ENCODE measurements at places on chromosomes 3 and 15. TPM values are rescaled to one million over a fixed set of nuclear protein-coding genes. Genes with fewer than 3 reads are reported as not detected.

DNA sequence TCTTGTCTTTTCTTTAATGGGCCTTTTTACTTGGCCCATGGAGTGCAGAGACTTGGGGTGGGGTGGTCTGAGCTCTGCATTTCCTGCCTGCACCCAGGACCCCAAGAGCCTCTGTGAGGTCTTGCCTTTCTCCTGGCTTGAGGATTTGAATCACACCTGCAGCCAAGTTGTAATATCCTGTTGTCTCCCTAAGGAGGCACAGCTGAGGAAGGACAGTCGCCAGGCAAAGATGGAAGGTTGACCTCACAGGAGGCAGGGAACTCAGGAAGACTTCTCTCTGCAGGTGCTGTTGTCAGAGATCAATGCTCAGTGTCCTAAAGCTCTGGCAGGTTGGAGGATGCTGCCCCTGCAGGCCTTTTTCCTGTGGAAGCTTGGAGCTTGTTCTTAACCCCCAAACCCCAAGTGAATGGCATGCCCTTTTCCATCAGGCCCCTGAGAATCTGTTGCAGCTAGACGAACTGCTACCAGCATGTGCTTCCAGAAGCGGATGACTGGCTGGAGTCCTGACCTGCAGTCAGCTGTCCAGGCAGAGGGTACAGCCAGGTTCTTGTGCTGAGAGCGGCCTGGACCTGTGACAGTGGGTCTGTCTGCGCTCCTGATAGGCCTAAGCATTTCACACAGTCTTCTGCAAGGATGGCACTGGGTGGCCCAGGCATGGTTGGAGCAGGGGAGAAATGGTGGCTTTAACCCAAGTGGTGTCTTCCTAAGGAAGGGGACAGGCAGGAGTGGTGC lies 120.0 kb downstream of the EEFSEC start:
- no peak for DNase-seq

GRCh38 chr3:120762615-120763014 lies 20.1 kb downstream of the GTF2E1 start:
- DNase-seq = no peak

DNA sequence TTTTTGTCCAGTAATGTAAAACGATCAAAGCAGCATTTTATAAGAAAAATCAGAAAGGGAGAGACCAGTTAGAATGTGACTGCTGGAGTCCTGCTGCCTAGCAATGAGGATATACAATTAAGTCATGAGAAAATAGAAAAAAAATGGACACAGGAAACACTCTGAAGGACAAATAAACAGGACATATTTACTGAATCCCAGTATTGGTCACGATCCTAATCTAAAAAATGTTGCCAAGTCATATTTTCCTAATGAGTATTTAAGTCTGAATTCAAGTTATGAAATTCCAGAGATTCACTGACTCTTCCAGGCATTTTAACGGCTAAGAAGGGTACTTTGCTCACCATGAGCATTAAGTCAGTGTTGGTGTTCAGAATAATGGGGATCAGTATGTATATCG lies 154.3 kb upstream of the CCDC54 start:
- DNase-seq = no peak

DNA sequence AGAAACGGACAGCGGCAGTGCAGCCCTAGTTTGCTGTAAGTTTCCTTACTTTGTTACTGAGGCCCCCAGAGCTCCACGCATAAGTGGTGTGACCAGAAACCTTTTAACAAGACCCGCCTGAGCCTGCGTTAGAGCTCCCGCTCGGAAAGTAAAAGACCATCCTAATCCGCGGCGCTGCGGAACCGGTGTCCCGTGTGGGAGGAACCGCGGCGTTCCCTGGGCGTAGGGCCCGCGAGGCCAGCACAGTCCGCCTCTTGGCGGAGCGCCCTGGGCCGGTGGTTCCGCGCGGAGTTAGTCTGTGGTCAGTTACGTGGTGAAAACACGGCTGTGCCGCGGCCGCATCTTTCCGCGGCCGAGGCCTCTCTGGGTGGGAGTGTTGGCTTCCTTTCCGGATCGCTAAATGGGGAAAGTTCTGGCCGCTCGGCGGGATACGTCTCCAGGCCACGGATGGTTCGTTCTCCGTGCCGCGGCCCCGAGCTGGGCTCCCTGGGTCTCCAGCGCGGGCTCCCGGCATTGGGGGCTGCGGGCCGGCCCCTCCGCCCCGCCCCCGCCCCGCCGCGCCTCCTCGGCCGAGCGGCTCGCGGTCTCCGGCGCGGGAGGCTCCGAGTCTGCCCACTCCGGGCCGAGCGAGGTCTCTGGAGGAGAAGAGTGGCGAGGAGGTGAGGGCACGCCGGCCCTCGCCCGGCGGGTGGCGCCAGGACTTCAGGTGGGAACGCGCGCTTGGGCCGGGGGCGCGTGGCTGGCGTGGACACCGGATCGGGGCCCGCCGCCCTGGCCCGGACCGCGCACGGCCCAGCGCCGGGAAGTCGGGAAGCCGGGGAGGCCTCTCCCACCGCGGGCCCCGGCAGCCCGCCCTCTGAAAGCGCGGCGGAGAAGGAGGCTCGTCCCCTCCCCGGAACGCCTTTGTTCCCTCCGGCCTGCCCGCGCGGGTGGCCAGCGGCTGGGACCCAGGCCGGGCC lies 754 bp downstream of the B3GNT5 start:
- DNase-seq = peak; percentile 74

- DNase-seq = no peak
Observed at GRCh38 chr3:156553705-156554356, 1.1 kb downstream of the SSR3 start.

GRCh38 chr3:186235554-186235953 lies 126.5 kb downstream of the DGKG start:
- no peak for DNase-seq

DNA sequence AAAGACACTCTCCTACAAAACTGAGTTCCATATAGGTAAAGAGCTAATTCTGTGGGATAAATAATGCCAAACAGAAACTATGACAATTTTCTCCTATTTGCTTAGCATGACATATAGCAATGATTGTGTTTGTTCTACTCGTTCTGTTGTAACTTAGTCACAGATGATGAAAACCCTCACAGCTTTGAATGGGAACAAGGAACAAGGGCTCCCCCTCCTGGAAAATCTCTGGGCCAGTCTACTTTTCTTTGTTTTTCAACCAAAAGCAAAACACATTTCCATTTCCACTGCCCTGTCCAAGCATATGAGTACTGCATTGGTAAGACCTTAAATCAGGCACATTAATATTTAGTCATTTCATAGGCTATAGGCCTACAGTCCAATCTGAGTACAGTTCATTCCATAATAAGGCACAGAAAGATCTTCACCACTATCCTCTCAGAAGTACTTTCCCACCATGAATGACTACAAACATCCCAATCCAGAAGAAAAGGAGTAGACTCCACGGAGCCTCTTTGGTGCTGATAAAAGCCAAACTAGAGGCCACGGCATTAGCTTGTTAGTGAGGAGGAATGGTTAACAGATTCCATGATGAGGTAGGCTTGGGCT lies 67.1 kb downstream of the ATP8B4 start:
- peak; percentile 40 for DNase-seq

DNA sequence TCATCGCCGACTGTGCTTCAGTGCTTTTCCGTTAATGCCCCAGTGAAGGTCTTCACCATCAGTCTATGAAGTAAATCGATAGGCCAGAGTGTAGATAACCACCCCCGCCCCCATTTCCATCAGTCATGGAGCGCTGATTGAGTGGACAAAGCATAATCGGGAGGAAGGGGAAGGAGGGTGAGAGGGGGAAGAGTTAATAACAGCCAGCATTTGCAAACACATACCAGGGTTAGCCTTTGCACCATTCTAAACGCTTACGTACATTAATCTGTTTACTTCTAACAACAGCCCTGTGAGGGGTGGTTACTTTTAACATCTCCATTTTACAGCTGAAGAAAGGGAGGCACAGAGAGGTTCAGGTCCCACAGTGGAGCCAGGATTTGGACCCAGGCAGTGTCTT lies 26.8 kb downstream of the EDEM1 start:
- no peak for DNase-seq

- no peak for DNase-seq
Observed at GRCh38 chr3:127753898-127754410, 68.4 kb downstream of the MGLL start.

DNA sequence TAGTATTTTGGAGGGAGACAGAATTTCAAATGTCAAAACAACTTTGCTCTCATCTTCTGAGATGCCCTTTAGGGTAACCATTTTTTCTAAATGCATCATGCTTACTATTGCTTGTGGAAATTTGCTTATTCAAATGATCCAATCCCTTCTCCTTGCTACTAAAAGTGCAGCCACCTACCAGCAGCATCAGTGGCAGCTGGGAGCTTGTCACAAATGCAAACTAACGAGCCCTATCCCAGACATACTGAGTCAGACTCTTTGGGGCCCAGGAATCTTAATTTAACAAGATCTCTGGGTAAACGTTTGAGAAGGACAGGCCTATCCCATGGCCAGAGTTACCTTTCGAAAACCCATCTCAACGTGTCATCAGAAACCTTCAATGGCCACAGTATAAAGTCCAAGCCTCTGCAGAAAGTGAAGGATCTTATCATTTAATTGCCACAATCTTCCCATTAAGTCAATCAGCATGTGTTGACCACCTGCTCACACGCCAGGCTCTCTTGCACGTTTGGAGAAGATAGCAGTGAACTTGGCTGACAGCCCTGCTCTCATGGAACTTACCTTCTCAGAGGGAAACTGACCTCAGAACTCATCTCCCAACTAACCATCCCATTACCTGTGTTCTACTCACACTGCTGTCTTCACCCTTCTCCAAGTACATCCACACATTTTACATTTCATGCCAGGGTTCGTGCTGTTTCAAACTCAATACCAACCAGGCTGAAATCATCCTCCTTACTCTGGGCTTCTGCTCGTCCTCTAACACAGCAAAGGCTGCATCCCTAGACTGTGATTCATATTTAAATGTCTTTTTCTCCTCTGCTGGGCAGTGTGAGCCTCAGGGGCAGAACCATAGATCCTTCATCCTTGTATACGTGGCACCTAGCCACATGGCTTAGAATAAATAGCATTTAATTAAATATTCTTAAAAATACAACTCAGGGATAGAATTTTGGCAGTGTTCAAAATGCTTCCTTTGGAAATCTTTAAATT lies 24.8 kb upstream of the VGLL4 start:
- no peak for DNase-seq

DNA sequence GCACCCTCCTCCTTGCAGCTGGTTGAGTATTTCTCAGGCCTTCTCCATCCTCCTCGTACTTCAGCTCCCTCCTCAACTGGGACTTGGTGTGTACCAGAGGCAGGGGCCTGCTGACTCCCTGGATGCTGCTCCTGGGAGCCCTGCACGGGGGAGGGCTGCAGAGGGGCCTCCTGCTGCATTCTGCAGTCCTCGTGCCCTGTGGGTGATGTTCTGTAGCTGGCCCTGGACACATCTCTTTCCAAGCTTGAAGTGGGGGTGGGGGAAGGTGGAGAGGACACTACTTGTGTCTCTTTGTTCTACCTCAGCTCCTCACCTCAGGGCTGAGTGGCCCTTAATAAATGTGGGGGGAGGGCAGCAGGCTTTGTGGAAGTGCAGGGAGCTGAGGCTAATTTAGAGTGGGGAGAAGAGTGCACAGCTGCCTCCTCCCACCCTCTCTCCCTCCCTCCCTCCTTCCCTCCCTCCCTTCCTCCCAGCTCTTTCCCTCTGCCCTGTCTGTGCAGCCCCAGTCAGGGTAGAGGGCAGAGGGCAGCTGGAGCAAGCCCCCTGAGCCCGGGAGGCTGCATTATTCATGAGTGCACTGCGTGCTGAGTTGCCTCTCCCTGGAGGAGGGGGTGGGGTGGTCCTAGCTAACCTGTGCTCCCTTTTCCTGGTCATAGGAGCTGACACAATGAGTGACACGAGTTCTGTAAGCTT lies 3.7 kb upstream of the GRM2 start:
- no peak for DNase-seq

GRCh38 chr3:9553021-9553947 lies at the start of gene LHFPL4:
Gene LHFPL4 (minus strand): TSS chr3:9553822. CDS start chr3:9552679, 1,143 bp downstream.
- no peak for DNase-seq

DNA sequence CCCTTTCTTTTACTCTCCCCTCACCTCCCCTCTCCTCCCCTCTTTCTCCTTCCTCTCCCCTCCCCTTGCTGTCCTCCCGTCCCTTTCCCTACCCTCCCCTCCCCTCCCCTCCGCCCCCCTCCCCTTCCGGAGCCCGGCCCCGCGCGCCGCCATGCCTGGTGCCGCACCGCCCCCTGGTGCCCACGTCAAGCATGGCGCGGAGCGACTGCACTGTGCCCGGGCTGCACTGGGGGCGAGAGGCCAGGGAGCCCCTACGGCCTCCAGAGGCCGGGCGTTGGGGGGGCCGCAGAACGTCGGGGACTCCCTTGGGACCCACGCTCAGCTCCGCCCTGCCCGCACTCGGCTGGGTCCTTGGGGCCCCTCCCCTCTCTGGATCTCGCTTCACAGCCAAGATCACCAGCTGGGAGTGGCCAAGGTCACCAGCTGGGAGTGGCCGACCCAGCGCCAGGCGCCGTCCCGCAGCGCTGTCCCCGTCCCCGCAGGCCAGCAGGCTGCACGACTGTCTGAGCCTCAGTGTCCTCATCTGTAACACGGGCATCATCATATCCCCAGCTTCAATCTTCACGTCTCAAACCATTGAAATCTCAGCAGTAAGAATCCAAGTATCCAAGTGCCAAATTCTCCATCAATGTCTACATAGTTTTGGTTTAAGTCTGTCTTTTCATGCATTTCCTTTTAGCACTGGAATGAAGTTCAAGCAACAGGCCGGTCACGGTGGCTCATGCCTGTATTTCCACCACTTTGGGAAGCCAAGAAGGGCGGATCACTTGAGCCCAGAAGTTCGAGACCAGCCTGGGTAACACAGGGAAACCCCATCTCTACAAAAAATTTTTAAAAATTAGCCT lies 42.5 kb downstream of the TPRA1 start:
- peak; percentile 96 for DNase-seq

GRCh38 chr3:34408088-34408487 lies 609.7 kb downstream of the PDCD6IP start:
- DNase-seq = no peak

GRCh38 chr3:125651244-125651643 lies 55.9 kb upstream of the OSBPL11 start:
- DNase-seq = peak; percentile 69

The CISH gene
- 66.9 TPM for total RNA-seq

The HGD gene
- 11.1 TPM for total RNA-seq

The PARP15 gene
- 30.4 TPM for total RNA-seq

The PLXNA1 gene
- total RNA-seq = 48.0 TPM

The C3orf85 gene
- not detected for total RNA-seq
